ENCODE measurements at places on chromosomes 2 and 18. TPM values are rescaled to one million over a fixed set of nuclear protein-coding genes. Genes with fewer than 3 reads are reported as not detected.

Gene DSC3
- total RNA-seq: 3.3 TPM

- DNase-seq: no peak
Measured at GRCh38 chr2:1740716-1741589, 3.4 kb downstream of the PXDN start.

DNA sequence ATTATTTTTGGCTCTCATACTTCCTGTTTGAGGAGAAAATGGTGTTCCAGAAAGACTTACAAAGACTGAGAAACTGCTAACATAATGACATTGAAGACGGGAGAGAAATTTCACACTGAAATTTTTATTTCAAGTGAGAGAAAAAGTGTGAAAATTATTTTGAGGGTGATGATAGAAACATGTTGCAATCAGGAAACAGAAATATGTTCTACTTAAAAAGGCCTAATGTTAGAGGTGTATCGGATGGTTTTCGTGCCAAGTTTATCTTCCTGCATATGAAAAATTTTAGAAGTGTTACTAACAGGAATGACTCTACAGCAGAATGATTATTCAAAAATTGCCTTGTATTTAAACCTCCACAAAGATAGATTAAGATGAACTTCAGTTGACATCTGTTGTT is 50.5 kb downstream of the KCNE4 start:
- no peak for DNase-seq

GRCh38 chr2:28649481-28650265 is 102.0 kb upstream of the PPP1CB start:
- no peak for DNase-seq
